H4 (cell line): ENCODE measurements at places on chromosomes 1 and 21. TPM values are rescaled to one million over a fixed set of nuclear protein-coding genes. Genes with fewer than 3 reads are reported as not detected.

- no peak for DNase-seq
These were observed 49.9 kb downstream of the CHRM3 start for GRCh38 chr1:239436286-239436685.

DNA sequence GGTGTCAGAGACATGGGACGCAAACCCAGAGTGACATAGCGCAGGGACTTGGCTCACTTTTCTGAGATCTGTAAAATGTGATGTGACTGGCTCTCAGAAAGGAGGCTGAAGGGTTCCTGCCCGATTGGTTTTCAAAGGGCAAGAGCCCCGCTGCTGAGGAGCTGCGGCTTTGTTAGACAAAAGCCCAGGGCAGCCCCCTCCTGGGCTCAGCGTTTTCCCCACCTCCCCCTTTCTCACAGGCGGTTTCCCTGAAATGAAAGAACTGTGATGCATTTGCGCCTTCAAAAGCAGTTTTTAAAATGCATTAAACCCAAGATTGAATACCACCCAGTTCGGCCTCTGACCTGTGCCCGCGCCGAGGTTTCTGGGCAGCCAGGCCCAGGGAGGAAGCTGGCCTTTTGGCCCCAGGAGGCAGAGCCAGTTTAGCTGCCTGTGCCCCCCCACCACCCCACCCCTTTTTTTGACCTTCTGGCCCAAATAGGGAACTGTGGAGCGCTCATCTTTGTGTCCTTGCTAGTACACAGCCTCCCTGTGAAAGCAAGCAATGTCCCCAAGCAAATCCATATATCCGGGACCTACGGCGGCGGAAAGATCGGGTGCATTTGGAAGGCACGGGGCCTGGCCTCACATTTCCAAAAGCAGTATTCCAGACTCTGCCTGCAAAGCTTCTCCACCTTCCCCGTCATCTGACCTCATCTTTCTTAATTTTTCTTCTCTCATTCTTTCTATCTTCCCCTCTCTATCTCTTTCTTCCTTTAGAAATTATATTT, 28.6 kb downstream of the CD247 start:
- no peak for DNase-seq

GRCh38 chr1:230077011-230077410, 10.0 kb downstream of the GALNT2 start:
- DNase-seq = no peak

GRCh38 chr1:207748737-207749528, 2.9 kb upstream of the CD46 start:
- DNase-seq = no peak

The TCEANC2 gene
- 2.8 and 3.9 TPM in 2 replicates for total RNA-seq

The SLC44A5 gene
- 0.62 and 1.6 TPM in 2 replicates for total RNA-seq

The PTAFR gene
- 0.04 TPM in 1 of 2 replicates, not detected in the other for total RNA-seq

The TBX19 gene
- total RNA-seq = 0.17 TPM in 1 of 2 replicates, not detected in the other
